ENCODE measurements at places on chromosomes 1 and 21. TPM values are rescaled to one million over a fixed set of nuclear protein-coding genes. Genes with fewer than 3 reads are reported as not detected.

The IL20 gene
- polyA plus RNA-seq, result not detected

The ROR1 gene
- 37.0 TPM for polyA plus RNA-seq

The RIMS3 gene
- 1.7 TPM for polyA plus RNA-seq

The AMY1A gene
- polyA plus RNA-seq, result not detected

The TNFRSF9 gene
- polyA plus RNA-seq, result 0.16 TPM

The KRTAP12-2 gene
- polyA plus RNA-seq, result not detected

The PHGDH gene
- 270 TPM for polyA plus RNA-seq

The ENAH gene
- polyA plus RNA-seq, result 114 TPM

The PLA2G2D gene
- 0.06 TPM for polyA plus RNA-seq
